Jurkat, Clone E6-1 (cell line): ENCODE measurements at places on chromosomes 12 and 14.

DNA sequence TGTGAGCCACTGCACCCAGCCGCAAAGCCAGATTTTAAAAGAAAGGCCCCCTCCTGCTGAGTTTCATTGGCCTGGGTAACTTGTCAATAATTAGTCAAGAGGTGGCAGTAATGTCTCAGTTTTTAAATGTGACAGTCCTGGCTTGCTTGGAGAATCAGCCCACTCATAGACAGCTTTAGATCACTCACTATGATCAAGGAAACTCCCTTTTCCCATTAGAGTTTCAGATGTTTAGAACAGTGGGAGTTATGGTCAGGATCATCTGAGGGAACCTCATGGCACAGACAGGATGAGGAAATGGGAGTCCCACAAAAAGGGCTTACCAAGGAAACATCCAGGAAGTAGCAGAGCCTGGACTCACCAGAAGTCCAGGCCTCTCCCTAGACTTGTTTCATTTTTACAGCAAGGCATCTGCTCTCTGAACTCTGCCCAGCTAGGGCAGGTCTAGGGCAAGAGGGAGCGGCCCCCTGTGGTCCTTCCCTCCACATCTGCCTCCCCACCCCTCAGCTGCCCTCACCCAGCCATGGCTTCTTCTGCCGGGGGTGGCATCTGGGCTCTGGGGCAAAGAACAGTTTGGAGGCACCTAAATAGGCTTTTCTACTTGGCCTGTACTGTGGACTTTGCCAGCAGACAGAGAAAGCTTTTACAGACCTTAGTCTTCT is 11.2 kb downstream of the BCL2L14 start:
- DNase-seq = peak; percentile 23

DNA sequence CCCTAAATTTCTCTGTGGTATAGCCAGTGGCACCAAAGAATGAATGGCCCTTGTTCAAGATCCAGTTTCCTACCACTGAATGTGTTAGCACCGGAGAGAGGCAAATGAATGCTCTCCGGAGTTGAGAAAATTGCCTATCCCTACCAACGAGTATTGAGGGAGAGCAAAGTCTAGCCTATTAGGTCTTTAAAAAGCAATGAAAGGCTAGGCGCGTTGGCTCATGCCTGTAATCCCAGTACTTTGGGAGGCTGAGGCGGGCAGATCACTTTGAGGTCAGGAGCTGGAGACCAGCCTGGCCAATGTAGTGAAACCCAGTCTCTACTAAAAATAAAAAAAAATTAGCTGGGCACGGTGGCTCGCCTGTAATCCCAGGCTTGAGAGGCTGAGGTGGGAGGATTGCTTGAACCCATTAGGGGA is 898 bp upstream of the RAB15 start:
- DNase-seq = no peak

DNA sequence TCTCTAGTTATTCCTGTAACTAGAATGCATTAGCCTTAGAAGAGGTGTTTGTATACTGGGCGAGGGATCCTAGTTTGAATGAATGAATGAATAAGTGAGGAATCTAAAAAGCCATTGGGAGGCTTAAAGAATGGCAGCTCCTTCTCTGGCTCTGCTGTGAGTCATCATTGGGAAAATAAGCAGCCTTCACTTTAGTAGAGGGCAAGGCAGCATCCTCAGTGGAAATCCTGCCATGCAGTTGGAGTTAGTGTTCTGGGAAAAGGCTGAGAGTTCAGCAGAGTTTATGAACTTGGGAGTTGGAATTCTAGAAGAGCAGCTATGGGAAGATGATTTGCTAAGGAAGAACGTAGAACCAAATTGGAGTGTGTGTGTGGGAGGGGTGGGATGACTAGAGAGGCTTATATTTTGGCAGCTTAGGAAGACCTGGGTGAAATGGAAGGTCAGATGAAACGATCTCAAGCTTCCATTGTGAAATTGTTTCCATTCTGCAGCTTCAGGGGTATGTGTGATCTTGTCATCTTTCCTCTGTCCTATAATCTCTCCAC is 120.8 kb downstream of the PTCSC3 start:
- no peak for DNase-seq

DNA sequence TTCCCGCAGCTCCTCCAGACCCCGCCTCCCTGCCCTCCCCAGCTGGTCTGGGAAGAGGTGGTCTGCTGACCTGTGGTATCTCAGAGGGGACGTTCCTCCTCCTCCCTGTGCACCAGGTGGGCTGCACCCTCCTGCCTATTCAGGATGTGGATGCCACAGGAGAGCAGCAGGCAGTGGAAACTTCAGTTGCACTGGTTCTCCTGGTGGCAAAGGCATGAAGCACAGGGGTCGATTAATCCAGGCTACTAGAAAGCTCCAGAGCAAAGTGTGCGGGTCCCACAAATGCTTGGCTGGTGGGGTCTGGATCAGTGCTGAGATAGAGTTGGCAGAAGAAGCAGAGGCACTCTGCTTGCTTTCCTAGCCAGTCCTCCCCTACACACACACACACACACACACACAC is 197.0 kb downstream of the SLC41A2 start:
- no peak for DNase-seq

- no peak for DNase-seq
Measured at GRCh38 chr14:103974575-103974974, 32.2 kb upstream of the RD3L start.

DNA sequence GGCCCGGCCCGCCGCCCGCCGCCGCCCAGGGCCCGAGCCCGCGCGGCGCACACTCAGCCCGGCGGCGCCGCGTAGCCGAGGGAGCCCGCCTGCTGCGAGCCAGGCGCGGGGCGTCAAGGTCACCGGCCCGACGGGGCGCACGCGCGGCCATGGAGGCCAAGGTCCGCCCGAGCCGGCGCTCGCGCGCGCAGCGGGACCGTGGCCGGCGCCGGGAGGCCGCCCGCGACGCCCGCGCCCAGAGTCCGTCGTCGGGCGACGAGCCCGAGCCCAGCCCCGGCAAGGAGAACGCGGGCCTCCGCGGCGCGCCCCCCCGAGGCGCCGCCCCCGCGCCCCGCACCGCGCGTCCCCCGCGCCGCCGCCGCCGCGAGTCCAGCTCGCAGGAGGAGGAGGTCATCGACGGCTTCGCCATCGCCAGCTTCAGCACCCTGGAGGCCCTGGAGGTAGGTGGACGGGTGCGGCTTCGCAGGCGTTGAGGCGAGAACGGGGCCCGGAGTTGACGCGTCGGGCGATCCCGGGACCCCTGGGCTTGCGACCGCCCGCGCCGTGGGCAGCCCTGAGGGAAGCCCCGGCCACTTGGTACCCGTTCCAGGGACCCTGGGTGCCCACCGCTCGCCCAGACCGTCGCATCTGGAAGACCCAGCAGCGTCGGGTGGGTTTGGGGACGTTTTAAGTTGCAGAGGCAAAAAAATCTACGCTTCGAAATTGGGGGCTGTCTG is 629 bp downstream of the FBRSL1 start:
- DNase-seq = no peak

GRCh38 chr14:101918065-101918989 is 46.0 kb upstream of the DYNC1H1 start:
- DNase-seq = no peak

DNA sequence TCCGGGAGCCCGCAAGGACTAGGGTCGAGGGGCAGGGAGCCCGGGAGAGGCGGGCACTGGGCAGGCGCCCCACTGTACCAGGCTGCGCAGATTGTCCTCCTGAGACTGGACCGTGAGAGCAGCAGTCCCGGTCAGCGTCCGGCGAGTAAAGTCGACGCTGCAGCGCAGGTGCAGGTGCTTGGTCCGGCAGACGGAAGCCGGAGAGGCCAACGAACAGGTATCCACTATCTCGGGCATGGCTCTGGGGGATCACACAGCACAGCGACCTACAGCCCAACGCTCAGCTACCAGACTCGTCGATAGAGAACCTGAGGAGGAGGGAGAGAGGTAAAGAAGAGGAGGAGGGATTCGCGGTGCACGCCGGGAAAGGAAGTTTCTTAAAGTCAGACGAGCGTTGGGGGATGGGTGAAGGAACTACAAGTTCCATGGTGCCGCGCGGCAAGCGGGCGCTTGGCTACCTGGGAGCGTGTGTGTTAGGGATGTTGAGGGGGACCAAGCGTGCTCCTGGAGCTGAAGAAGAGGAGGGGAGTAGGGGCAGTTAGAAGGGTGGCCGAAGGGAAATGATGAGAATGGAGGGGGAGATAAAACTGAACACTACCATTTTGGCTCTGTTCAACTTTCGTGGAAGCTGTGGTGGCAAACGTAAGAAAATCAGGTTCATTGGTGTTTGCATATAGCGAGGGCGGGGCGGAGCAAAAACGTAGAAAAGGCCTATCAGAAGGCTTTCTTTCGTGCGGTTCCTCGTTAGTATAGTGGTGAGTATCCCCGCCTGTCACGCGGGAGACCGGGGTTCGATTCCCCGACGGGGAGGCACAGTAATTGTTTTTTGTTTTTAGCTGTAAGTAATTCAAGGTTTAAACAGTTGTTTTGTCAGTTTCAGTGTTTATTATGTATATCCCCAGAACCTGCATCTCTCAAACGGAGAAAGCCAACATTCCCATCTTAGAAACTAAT is at the start of gene LTA4H:
Gene LTA4H (minus strand): TSS at position 305 of the 954 bp plus-strand sequence. CDS start 68 bp downstream, at position 237.
- DNase-seq = peak; percentile 99
